Stimulated activated CD8-positive, alpha-beta memory T cell treated with anti-CD3 and anti-CD28 coated beads, Interleukin-2, amount 100 ng/mL, for 48 hours (primary cell): ENCODE measurements at places on chromosomes 6 and 20.

DNA sequence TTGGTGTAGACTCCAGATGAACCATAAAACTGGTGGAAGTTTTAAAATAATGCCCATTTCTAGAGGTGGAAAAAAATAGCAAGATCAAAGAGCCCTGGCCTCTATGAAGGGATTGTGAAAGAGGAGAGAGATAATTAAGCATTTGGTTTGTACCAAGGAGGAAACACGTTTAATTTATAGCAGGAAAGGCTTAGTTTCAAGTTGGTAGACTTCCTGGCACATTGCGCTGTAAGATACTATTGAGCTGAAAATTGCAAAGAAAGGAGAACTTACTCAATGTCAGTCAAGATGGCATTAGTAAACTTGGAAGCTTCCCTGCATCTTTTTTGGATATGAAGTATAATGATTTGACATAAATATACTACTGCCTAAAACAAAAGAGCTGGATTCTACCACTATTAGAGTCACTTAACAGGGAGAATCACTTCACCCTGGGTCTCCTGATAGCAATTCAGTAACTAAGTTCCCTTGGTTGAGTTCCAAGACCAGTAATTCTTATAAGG, 24.4 kb downstream of the MARCKS start:
- no peak for DNase-seq

GRCh38 chr6:137871291-137871690, 4.2 kb downstream of the TNFAIP3 start:
- DNase-seq, result no peak

DNA sequence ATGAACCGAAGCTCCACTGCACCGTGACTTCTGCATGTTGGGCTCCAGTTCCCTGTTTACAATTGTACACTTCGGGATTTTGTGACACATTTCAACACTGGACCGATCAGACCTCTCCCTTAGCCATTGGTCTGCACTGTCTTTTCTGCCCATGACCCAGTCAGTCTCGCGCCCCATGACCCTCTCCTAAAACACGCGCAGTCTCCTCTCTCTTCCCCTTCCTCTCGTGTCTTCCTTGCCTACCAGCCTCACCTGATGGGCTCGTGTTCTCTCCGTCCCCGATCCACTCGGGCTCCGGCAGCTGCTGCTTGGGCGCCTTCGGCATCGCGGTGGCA, 535 bp upstream of the ABCF1 start:
- no peak for DNase-seq

- no peak for DNase-seq
Measured at GRCh38 chr6:41377071-41377470, 41.7 kb downstream of the NCR2 start.

- no peak for DNase-seq
Measured at GRCh38 chr20:42274986-42275385, 656.8 kb upstream of the CHD6 start.

- DNase-seq, result peak; percentile 34
Measured at GRCh38 chr6:44176762-44177509, 18.3 kb downstream of the CAPN11 start.

- peak; percentile 61 for DNase-seq
Measured at GRCh38 chr6:46170357-46171289, at the start of gene ENPP5. ENPP5 (minus strand) TSS chr6:46170980; CDS start chr6:46168262, 2,718 bp downstream.

DNA sequence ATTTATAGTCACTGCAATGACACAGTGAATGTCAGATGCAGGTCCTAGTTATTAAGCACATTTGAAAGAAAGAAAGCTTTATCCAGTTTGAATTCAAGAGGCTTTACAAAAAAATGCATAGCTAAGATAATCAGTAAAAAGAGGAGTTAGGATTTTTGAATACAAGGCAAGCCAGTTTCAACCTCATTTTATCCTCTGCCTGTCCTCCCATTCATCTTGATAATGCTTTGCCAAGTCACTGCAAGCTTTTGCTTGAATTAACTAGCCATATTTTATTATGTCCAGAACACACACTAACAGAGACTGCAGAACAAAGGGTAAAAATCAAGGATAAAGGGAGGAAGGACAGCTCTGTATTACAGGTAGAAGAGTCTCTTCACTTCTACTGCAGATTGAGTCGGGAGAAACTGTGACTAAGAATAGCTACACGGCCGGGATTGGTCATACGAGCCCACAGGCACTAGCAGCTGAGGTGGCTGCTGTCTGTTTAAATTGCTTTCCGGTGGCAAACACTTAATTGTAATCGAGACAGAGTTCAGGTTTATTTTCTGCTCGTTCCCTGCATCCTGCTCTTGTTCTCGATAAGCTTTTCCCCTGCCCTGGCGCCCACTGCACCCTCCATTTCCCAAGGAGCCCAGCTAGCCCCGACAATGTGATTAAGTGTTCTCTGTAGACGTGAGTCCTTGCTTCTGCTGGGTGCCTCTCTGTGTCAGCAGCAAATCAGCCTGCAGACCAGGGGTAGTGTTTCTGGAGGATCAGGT, 30.5 kb upstream of the AKAP12 start:
- no peak for DNase-seq

DNA sequence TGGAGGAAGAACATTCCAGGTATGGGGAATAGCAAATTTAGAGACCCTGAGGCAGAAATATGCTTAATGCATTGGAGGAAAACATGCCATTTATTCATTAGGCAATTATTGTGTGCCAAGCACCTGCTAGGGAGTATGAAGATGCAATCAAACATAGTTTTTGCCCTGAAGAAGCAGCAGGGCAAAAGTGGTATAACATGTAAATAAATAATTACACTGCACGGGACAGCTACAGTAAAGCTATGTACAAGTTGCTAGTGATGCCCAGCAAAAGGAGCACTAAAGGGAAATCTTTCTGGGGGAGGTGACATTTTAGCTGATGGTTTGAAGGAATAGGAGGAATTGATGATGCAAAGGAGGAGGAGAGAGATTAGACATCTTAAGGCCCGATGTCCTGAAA, 624 bp upstream of the TJAP1 start:
- DNase-seq, result no peak

DNA sequence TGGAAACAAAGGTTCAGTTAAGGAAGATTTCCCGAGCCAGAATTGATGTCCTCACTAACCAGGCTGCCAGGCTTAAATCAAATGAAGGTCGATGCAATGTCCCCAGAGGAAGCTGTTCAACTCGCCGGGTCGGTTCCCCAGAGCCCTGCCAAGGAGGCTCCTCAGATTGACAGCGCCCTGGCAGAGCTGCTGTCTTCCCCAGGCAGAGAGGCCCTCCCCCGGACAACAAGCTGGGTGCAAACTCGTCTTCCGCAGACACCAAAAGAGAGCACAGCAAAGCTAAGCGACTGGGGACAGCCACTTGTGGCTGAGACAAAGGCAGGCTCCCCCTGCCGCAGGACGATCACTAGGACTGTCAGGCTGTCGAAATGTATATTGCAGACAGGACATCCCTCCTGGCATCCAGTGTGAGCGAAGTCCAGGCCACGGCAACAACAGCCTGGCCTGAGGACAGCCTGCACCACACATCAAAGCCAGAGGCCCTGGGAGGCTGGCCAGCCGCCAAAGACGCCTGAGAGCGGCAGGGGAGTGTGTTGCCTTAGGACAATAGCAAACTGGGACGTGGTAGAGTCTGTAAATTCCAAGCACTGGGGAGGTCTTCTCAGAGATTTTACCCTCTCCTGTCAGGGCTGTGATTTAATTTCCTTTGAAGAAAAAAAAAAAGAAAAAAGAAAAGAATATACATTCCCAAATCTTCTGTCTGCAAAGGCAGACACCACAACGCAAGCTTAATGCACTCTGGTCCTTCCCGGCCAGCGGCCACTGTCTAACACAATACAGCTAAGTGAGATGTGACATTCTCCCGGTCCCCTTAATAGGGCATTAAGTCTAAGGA, 99.1 kb downstream of the HIVEP2 start:
- DNase-seq, result no peak

DNA sequence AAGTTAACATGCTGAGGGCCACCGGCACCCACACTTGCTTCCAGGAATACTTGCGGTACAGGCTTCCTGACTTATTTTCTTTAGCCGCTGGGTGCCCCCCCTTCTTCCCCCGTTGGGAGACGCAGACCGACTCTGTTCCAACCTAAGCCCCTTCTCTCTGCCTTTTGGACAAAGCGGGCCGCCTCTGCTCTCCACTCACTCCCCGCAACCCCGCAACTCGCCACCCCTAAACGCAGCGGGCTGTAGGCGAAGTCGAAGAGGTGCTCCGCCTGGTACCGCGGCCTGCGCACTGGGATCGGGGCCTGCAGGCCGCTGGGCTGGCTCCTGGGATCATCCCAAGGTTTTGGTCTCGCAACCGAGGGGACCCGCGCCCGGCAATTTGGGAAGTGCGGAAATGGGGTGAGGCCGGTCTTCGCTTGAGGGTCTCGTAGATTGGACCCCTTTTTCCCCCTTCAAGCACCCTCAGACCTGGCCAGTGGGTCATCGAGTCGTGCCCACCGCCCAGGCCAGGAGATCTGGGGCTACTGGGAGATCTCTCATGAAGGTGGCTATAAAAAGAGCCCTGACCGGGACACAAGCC, 4.7 kb upstream of the FOXF2 start:
- DNase-seq, result no peak

GRCh38 chr20:36969478-36970186, 18.1 kb upstream of the SAMHD1 start:
- DNase-seq, result no peak

- no peak for DNase-seq
Measured at GRCh38 chr6:80541181-80541580, 434.7 kb downstream of the BCKDHB start.

DNA sequence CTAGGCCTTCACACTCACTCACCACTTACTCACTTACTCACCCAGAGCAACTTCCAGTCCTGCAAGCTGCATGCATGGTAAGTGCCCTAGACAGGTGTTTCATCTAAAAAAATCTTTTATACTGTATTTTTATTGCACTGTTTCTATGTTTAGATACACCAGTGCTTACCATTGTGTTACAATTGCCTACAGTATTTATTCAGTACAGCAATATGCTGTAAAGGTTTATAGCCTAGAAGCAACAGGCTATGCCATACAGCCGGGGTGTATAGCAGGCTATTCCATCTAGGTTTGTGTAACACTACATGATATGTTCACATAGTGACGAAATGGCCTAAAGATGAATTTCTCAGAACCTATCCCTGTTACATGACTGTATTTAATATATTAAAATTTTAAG, 37.1 kb upstream of the KCNK5 start:
- DNase-seq, result no peak

GRCh38 chr6:167394339-167394738, 69.5 kb downstream of the TTLL2 start:
- DNase-seq, result no peak

DNA sequence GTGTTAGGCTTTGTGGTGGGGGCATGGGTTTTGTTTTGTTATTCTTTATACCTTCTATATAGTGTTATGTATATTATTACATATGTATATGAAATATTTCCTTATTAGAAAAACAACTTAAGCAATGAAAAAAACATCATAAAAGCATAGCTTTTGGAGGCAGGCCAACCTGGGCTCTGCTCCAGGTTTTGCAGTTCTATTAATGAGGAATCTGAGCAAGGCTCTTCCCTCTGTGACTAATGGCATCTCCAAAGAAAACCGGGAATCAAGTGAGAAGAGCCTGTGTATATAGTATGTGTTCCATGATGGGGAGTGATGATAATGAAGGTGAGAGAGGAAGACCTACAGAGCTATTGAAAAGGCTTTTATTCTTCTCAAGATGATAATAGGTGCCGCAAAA, 291.1 kb downstream of the CLIC5 start:
- no peak for DNase-seq

- DNase-seq, result no peak
Measured at GRCh38 chr6:15594512-15595259, 68.1 kb downstream of the DTNBP1 start.

DNA sequence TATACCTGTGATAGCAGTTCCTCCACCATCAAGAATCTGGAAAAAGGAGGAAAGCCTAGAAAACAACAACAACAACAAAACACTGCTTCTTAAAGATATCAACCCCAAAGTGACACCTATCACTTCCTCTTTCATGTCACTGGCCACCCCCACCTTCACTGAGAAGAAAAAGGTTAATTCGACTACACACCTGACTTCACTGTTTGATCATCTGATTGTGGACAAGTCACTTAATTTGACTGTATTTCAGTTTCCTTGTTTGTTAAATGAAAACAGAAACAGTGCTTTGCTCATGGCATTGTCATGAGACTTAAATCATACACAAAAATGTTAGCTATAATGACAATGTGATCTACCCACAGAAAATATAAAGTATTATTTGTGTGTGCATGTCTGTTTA, 280.6 kb upstream of the SULF2 start:
- DNase-seq, result no peak

DNA sequence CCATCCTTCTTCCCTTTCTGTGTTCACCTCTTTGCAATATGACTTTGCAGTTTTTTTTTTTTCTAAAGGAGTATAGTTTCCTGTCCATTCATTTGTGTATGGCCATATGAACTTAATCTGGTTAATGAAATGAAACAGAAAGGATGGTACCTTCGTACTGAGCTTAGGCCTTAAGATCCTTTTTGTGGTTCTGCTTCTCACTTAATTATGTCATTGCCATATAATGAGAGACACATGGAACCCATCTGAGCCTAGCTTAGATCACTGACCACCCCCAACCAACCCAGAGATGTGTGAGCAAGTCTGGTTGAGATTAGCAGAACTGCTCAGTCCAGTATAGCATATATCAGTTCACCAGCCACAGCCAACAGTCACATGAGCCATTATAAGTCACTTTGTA, 1179.6 kb downstream of the HACE1 start:
- no peak for DNase-seq

DNA sequence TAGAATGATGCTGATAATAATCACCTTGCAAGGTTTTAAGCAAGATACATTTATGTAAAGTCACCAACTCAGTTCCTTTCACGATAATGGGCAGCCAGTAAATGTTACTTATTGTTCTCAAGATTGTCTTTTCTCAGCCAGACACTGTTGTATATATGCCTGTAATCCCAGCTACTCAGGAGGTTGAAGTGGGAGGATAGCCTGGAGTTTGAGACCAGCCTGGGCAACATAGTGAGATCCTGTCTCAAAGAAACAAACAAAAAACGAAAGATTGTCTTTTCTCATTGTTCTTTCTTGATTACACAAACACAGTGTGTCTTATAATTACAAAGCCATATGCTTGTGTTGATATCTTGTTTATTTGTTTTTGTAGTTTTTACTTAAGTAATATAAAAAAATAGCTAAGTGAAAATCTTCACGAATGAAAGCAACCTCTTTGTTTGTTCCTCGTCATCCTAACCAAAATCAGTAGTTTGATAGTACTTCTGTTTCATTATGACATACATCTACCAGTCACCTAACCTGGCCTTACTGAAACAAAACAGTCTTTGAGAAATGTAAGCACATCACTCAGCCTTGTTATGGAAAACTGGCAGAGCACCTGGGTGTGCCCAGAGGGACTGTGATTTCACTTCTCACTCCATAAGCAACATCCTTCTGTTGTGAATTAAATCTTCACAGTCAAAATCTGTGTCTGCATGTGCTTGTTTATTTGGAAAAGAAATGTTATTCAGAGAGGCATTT, 436.2 kb upstream of the SOX4 start:
- DNase-seq, result no peak

DNA sequence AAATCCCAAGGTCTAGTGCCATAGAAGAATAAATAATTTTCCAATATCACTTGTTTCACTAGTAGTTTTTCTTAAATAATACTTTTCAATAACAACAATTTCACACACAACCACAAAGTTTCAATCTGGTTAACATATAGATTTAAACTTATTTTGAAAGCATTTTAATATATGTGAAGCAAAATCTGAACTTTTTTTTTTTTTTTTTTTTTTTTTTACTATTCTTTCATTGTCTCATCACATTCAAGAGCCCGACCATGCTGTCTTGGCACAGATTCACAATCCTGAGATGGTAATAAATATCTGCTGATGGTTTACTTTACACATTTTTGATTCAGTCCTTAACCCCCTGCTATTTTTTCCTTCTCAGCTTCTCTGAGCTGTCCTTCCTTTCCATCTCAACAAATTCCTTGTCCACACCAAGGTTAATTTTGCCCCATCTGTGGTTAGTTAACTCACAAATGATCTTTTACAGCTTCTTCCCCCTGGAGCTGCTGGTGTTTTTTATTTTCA, 262.8 kb downstream of the TMEM242 start:
- DNase-seq, result no peak
